Coronary artery (tissue), 2 donors: ENCODE measurements at places on chromosomes 13 and 19.

DNA sequence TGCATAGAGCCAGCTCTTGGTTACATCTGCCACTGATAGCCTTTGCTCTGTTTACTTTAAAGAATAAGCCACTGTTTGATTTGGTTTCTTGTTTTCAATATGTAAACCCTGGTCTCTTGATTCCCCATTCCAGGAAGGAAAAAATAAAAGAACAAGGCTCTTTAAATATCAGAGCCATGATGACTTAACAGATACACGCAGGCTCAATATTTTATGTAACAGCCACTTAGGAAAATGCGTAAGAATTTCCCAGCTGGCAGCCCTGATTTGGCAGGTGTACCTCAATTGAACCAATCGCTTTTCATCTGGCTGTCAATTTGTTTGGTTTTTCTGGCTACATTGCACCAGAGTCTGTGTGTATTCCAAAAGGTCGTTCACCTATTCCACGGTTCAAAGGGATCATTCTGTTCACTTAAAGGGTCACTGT lies 65.6 kb downstream of the IRS2 start:
- DNase-seq, result no peak

GRCh38 chr13:43510956-43511901 lies 275.5 kb downstream of the ENOX1 start:
- DNase-seq, result no peak

DNA sequence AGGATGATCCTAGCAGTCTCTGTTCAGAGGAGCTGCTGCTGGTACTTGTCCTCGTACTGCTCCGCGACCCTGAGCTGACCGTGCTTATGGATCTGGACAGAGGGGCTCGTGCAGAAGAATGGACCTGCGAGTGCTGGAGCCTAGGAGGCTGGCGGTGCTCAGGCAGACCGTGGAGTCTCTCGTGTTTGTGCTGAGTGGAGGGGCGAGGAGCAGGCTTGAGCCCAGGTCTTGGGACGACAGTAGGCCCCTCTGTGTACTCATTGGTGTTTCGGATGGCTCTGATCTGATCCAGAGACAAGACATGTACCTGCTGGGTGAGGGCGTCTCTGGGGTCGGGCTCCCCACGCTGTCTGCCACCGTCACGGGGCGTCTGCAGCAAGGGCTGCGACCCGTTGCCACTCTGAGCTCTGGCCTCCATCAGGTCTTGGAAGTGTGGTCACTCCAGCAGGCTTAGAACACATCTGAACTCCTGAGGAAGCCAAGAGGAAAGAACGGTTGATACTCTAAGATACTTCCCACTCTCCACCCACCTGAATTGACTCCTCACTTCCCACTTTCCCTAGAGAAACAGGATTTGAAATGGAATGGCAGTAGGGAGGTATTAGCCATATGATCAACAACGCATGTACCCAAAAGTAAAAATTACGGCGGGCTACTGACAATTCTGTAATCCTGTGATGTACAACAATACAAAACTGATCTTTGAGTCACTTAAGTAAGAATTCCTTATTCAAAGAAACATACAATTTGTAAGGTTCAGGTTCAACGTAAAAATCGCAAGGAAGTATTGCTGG lies 3.4 kb downstream of the SPRY2 start:
- DNase-seq, result no peak

- DNase-seq, result no peak
Measured at GRCh38 chr13:52894413-52894812, 46.0 kb upstream of the PCDH8 start.

DNA sequence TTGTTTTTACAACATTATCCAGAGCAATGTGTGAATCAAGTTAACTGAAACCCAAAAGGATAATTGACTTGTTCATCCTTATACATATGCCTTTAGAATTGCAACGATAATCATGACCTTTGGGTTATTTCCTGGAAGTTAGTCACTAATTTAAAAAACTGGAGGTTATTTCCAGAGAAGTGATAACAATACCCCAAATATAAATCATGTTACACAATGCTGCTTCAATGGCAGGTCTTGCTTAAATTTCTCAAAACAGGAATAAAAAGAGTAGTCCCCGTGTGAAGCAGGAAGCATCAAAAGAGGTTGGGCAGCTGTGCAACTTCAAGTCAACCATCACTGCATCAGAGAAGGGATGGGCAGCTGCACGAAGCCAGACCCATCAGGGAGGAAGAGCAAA lies 134.4 kb downstream of the EFNB2 start:
- DNase-seq, result no peak

- no peak for DNase-seq
Measured at GRCh38 chr19:14479975-14480699, 5.0 kb upstream of the PTGER1 start.

DNA sequence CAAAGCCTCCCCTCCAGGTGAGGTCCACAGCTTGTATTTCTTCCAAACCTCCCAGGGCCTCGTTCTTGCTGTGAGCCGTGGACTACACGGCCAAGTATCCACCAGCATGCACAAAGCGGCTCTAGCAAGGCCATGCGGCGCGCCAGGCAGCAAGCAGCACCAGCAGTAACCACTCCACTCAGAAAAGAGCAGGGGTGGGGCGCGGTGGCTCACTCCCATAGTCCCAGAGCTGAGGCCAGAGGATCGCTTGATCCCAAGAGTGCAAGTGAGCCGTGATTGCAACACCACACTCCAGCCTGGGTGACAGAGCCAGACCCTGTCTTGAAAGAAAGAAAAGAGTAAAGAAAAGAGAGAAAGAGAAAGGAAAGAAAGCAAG lies 4.7 kb downstream of the CCDC8 start:
- DNase-seq, result peak; percentile 92

DNA sequence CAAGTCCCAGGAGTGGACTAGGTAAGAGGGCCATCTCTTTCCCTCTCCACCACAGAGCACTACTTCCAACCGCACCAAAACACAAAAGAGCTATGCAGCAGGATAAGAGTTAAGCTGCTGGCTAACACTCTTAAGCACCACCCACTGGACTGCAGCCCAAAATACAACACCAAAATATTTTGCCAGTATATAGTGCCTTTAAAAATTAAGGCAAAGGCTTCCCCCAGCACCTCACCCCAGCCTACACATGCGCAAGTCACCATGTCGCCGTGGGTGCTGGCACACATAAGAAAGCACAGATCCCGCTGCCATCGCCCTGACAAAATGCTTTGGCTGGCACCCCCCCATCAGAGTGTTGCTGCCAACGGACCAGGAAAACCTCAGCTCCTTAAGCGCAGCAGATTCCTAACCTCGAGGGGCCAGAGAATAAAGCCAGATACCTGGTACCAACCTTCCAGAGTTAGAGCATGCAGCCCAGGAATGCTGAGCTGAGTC lies 608.3 kb downstream of the PCDH17 start:
- DNase-seq, result no peak

- no peak for DNase-seq
Measured at GRCh38 chr13:98237331-98237730, 60.3 kb upstream of the RNF113B start.

- DNase-seq, result no peak
Measured at GRCh38 chr19:313169-313987, 22.2 kb upstream of the PLPP2 start.

DNA sequence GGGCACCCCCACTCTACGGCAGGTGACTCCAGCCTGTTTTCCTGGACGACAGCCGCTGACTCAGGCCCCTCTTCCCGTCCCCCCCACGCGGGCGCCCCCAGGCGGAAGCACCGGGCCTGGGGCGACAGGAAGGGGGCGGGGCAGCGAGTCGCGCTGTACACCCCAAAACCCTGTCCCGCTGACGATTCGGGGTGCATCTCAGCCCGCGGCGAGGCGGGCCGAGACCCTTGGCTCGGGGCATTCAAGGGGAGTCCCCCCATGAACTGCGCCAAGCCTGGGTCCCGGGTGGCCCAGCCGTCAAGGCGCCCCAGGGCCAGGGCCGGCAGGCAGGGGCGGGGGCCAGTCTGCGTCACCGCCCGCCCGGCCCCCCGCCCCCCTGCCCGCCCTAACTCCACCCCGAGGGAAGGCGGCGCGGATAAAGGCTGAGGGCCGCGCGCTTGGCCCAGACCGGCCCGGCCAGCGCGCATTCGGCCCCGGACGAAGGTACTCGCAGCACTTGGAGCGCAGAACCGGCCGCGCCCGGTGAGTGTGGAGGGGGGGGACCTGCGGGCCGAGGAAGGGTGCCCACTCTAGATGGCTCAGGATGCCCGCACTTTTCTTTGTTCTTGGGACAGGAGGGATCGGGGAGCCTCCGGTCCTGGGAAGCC lies at the start of gene MIDN:
MIDN (plus strand) TSS at position 445 of the 647 bp plus-strand sequence. CDS start 1,714 bp downstream, outside the sequence.
- DNase-seq, result no peak
